Activated CD8-positive, alpha-beta memory T cell treated with anti-CD3 and anti-CD28 coated beads, Interleukin-2, amount 10 ng/mL, durations not matched to agents 7 days and 5 days (primary cell): ENCODE measurements at places on chromosomes 5 and 9. TPM values are rescaled to one million over a fixed set of nuclear protein-coding genes. Genes with fewer than 3 reads are reported as not detected.

DNA sequence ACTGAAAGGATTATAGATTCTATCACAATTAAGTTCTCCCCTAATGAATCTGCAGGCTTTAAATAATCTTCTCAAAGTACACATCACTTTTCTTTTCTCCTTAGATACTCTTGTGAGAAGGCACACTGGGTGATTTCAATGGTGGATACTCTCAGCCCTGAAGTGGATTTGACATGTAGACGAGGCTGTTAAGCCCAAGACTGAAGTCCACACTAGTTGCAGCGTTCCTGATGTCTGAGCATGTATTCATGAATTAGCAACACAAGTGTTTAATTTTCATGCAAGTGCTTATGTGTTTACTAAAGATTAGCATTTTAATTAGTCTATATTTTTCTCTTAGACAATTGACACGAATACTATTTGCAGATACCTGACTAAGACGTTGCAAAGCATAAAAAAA lies 218.9 kb downstream of the TMEM161B start:
- no peaks in the 10 kb centered on the region for H3K36me3 ChIP-seq
- no peak overlapping the region for H3K27ac ChIP-seq
- DNase-seq, result no peak
- H3K4me3 ChIP-seq, result no peak overlapping the region
- peaks cover 2% of the 10 kb centered on the region for H3K27me3 ChIP-seq
- no peaks in the 10 kb centered on the region for H3K4me1 ChIP-seq

DNA sequence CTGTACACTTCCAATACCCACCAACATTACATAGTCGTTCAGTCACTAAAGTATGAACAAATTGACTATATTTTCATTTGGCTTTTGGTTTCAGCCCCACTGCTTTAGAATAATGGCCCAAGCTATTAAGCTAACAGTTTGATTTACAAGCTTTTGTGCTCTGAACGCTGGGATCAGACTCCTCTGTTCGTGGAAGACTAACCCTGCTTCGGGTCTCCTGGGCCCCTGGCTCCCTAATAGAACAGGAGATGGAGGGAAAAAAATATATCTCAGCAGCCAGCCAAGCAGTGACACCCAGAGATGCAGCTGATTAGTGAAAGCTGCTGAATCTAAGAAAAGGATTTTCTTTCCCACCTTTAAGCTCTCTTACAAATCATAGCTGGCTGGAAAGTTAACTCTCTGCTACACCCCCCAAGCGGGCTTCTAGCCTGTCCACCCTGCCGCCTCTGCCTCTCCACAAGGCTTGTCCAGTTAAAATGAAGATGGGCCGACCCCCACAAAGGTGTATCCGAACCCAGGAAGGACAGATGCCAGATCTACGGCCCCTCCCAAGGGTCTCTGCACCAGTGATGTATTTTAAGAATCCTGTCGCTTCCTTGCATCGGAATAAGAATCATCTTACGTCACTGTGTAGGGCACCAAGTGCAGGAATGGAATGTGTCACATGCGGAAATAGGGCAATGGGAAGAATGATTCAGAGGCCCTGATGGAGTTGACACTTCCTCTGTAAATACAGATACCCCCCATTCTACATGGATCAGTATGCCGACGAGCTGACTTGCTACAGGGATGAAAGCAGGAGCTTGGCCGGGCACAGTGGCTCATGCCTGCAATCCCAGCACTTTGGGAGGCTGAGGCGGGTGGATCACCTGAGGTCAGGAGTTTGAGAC lies 33.4 kb upstream of the BARHL1 start:
- no peak for DNase-seq
- H3K27ac ChIP-seq, result no peak overlapping the region
- H3K4me1 ChIP-seq, result no peaks in the 10 kb centered on the region
- H3K36me3 ChIP-seq, result no peaks in the 10 kb centered on the region
- peaks cover 36% of the 10 kb centered on the region for H3K27me3 ChIP-seq

The PLAC8L1 gene
- 0.50 TPM for total RNA-seq

GRCh38 chr5:127664093-127664492 lies 15.2 kb downstream of the CTXN3 start:
- H3K27ac ChIP-seq, result no peak overlapping the region
- H3K4me1 ChIP-seq, result no peaks in the 10 kb centered on the region
- H3K4me3 ChIP-seq, result no peak overlapping the region
- H3K36me3 ChIP-seq, result no peaks in the 10 kb centered on the region
- H3K27me3 ChIP-seq, result peaks cover 9% of the 10 kb centered on the region
- no peak for DNase-seq

GRCh38 chr5:125348936-125349831 lies 602.7 kb upstream of the ZNF608 start:
- H3K27ac ChIP-seq, result no peak overlapping the region
- no peaks in the 10 kb centered on the region for H3K27me3 ChIP-seq
- H3K4me1 ChIP-seq, result no peaks in the 10 kb centered on the region
- no peaks in the 10 kb centered on the region for H3K36me3 ChIP-seq

- no peaks in the 10 kb centered on the region for H3K4me1 ChIP-seq
- no peak overlapping the region for H3K4me3 ChIP-seq
- DNase-seq, result no peak
- H3K36me3 ChIP-seq, result no peaks in the 10 kb centered on the region
These were observed 18.1 kb downstream of the TNC start for GRCh38 chr9:115099901-115100300.

- no peak for DNase-seq
- H3K27me3 ChIP-seq, result no peaks in the 10 kb centered on the region
- no peak overlapping the region for H3K4me3 ChIP-seq
- H3K4me1 ChIP-seq, result no peaks in the 10 kb centered on the region
These were observed 2195.7 kb upstream of the C9orf72 start for GRCh38 chr9:29769019-29769418.

GRCh38 chr5:92761585-92761984 lies 819.4 kb downstream of the NR2F1-AS1 start:
- H3K4me3 ChIP-seq, result no peak overlapping the region
- H3K27me3 ChIP-seq, result no peaks in the 10 kb centered on the region
- no peak overlapping the region for H3K27ac ChIP-seq
- no peaks in the 10 kb centered on the region for H3K36me3 ChIP-seq
- no peak for DNase-seq

DNA sequence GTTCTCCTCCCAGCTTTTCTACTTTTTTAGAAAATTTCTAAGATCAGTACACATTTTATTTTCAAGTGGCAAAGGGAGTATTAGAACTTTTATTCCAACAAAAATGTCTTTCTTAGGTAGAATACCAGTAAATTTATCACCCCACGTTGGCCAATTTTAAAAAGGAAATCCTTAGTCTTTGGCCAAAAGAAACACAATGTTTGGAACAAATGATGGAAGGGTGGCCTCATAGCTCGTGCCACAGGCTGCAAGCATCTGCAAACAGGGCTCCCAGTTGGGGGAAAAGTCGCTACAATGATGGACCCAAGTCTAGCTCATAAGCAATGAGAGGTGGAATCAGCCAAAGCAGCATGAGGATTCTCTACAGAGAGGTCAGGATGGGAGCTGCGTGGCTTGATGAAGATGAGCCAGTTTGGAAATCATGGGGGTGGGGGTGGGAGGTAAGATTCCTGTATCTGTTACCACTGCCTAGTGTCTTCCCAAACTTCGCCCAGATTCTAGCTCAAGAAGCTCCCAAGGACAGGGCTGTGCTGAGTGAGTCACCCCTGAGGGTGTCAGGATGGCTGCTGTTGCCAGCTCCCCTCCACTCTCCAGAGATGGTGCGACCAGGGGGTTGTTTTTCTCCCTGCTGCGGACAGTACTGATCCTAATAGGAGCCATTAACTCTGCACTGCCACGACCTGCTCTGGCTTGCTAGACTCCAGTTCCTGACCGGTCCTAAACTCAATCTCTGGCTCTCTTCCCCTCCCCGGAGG lies 75.6 kb downstream of the DCP2 start:
- no peak for DNase-seq
- no peaks in the 10 kb centered on the region for H3K27me3 ChIP-seq
- H3K4me3 ChIP-seq, result no peak overlapping the region
- H3K36me3 ChIP-seq, result no peaks in the 10 kb centered on the region

- no peak overlapping the region for H3K27ac ChIP-seq
- no peaks in the 10 kb centered on the region for H3K36me3 ChIP-seq
- no peak for DNase-seq
- H3K27me3 ChIP-seq, result peaks cover 7% of the 10 kb centered on the region
- no peak overlapping the region for H3K4me3 ChIP-seq
These were observed 90.1 kb upstream of the FAM169A start for GRCh38 chr5:74956278-74956677.

- no peak for DNase-seq
- no peaks in the 10 kb centered on the region for H3K36me3 ChIP-seq
- no peak overlapping the region for H3K27ac ChIP-seq
- no peaks in the 10 kb centered on the region for H3K4me1 ChIP-seq
These were observed 166.3 kb downstream of the C5orf15 start for GRCh38 chr5:133801955-133802751.

The SOX30 gene
- total RNA-seq, result not detected

DNA sequence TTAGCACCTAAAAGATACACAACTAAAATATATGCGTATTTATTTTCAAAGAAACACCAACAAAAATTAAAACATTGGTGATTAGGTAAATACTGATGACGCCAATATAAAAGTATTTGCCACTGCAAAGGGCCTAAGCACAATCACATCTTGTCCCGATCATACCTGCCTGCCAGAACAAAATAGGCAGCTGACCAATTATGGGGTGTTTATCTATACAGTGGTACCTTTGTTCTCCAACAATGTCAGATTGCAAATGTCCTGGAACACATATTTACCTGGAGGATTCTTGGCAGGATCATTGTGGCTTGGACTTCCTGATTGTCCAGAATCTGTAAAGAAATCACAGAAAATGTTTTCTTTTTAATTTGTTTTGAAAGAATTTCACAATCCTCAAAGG lies 134.5 kb downstream of the NFIB start:
- H3K27me3 ChIP-seq, result no peaks in the 10 kb centered on the region
- H3K36me3 ChIP-seq, result no peaks in the 10 kb centered on the region
- no peak for DNase-seq

The PCDHGB1 gene
- total RNA-seq, result not detected

The UNC13B gene
- 1.2 TPM for total RNA-seq

DNA sequence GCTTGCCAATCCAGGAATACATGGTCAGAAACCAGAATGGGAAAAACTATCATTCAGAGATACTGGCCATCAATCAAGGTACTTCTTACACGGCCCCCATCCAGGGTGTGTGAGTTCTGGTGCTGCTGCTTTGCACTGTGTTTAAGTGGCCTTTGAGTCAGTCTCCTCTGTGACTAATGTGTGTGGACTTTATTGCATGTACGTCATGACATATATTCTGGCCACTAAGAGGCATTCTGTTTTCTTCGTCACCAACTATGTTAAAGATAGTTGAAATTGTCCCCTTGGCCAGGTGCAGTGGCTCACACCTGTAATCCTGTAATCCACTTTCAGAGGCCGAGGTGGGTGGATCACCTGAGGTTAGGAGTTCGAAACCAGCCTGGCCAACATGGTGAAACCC lies 8.5 kb downstream of the EXOSC3 start:
- DNase-seq, result no peak
- peaks cover 51% of the 10 kb centered on the region for H3K36me3 ChIP-seq
- H3K4me3 ChIP-seq, result no peak overlapping the region
- H3K27me3 ChIP-seq, result no peaks in the 10 kb centered on the region

DNA sequence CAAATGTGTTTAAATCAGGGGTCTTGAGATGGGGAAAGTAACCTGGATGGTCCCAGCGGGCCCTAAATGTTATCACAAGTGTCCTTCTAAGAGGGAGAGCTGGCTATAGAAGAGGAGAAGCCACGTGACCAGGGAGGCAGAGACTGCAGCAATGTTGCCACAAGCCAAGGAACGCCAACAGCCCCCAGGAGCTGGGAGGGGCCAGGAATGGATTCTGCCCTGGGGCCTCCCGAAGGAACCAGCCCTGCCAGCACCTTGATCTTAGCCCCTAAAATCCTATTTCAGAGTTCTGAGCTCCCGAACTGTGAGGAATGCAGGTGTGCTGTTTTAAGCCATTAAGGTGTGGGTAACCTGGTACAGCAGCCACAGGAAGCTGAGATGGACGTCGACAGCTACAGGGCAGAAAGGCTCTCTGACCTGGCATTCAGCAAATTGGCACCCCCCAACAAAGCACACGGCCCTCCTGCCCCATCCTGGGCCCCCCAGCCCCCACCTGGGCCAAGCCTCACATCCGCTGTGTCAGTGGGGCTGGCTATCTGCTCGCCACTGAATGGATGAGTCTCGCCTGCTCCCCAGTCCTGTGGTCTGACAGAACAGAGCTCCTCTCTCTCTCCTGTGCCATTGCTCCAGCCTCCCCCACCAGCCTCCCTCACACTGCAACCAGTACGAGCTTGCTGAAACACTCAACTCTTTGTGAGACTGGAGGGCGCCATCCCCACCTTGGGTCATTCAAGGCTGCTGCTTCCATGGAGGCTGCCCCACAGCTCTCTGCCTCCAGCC lies 78.8 kb downstream of the ADAMTS2 start:
- no peaks in the 10 kb centered on the region for H3K36me3 ChIP-seq
- H3K4me3 ChIP-seq, result no peak overlapping the region

The PALM2AKAP2 gene
- not detected for total RNA-seq

The NCS1 gene
- 16.9 TPM for total RNA-seq

DNA sequence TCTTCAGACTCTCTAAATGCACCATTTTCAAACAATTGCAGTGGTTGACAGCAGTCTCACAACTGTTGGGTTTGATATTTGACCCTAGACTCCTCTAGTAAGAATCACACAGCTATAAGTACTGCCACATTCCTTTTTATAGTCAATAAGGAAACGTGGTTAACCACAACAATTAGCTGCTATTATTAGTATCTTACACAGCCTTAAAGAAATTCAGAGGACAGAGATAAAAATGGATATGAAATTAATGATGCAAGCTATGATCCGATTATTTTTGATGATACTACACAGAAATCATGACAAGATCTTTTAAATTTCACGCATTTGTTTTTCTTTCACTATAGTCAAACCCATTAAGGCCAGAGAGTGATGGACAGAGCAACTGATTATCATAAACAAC lies 288.6 kb upstream of the C9orf72 start:
- H3K4me3 ChIP-seq, result no peak overlapping the region
- no peaks in the 10 kb centered on the region for H3K27me3 ChIP-seq
- H3K4me1 ChIP-seq, result no peaks in the 10 kb centered on the region
- no peak overlapping the region for H3K27ac ChIP-seq
- no peak for DNase-seq

- DNase-seq, result no peak
- H3K4me1 ChIP-seq, result no peaks in the 10 kb centered on the region
- no peaks in the 10 kb centered on the region for H3K27me3 ChIP-seq
- no peaks in the 10 kb centered on the region for H3K36me3 ChIP-seq
- H3K4me3 ChIP-seq, result no peak overlapping the region
These were observed 1244.1 kb upstream of the ACO1 start for GRCh38 chr9:31140316-31140715.

The PCDHGB6 gene
- not detected for total RNA-seq

The HMGCR gene
- total RNA-seq, result 69.5 TPM

- no peak for DNase-seq
- H3K36me3 ChIP-seq, result no peaks in the 10 kb centered on the region
- peaks cover 4% of the 10 kb centered on the region for H3K27me3 ChIP-seq
These were observed 90.3 kb upstream of the CER1 start for GRCh38 chr9:14812806-14813205.
